ENCODE measurements at places on chromosomes 3 and 15.

DNA sequence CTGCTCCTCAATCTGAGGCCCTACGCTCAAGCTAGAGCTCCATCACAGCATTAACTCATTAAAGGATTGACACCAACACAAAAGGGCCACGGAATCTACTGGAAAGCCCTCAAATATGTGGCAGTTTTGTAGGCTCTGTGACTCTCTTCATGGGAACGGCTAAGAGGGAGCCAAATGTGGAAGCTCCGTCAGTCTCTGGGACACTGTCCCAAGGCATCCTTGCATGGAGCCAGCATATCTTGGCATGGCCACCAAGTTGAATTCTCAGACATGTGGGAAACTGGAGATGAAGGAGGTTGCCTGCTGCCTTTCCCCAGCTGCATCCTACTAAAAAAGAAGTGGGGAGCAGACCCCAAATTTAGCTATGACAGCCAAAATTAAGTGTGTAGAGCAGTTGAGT lies 296.9 kb downstream of the NTRK3 start:
- no peak for DNase-seq

DNA sequence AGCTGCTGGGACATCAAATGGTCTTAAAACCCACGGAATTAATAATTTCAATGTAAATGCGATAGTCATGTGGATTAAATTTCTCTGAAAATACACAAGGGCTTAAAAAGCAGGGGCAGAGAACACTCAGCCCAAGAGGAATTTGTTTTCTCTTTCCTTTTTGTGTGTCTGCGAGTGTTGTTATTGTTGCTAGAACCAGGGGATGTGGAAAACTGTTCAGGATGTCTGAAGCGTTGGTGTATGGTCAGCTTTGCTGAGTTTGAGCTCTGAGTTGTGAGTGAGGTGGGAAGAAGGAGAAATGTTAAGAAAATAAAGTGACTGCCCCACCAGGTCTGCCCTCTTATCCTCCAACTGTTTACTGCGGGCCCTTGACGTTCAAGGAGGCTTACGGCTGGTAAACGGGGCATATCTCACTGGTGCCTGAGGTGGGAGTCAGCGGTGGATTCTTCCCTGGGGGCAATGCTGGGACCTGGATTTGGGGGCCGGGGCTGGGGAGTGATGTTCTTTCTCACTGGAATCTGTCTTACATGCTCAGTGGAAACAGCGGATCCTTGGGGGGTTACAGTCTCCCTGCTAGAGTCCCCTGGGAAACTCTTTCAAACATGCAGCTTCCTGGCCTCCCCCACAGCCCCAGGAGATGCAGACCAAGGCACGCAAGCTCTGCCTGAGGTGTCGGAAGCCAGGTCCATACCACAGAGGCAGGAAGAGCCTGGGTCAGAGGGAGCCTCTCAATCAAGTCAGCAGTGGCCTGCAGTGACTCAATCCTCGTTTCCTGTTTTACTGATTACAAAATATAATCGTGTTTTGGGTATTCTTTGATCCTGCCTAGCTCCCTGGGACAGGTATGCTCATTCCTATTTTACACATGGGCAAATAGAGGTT lies 41.8 kb downstream of the ITGA11 start:
- no peak for DNase-seq

GRCh38 chr3:145191543-145191942 lies 969.4 kb downstream of the PLOD2 start:
- DNase-seq: no peak

GRCh38 chr3:49493901-49494300 lies 23.8 kb downstream of the DAG1 start:
- DNase-seq: no peak

- no peak for DNase-seq
Measured at GRCh38 chr15:57287123-57287521, 89.2 kb upstream of the CGNL1 start.

- no peak for DNase-seq
Measured at GRCh38 chr15:49901996-49902684, 216.9 kb downstream of the ATP8B4 start.

GRCh38 chr3:41490360-41490759 lies 291.1 kb downstream of the CTNNB1 start:
- DNase-seq: no peak

DNA sequence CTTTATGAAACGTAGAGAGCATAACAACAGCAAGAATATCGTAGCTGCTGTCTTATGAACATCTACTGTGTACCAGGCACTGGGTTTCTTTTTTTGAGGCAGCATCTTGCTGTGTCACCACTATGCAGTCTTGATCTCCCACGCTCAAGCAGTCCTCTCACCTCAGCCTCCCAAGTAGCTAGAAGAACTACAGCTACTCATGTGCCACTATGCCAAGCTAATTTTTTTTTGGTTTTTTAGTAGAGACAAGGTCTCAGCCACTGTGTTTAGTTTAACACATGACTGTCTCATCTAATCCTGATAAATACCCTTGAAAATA lies 129.9 kb downstream of the VGLL4 start:
- no peak for DNase-seq

DNA sequence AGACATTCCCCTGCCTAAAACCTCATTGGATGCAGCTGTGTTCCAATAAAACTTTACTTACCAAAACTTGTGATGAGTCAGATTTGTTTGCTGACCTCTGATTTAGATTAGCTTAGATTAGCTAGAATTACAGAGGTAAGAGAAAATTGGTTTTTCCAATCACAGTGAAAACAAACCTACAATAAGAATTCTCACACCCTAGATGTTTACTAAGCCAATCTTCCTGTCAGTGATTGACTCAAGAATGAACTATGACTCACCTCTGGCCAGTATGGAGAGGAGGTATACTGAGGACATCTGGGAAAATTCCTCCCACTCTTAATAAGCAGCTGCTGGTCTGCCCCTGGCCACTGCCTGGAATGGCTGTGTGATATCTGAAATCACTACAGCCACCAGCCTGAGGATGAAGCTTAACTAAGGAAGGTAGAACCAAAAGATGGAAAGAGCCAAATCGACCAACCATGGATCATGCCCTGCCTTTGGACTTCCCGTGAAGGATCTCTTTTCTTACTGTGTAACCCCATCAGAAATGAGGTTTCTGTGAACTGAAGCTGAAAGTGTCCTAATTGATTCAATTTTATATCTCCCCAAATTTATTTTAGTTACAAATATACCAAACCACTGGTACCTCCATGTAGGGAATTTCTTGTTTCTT lies 19.0 kb upstream of the GHSR start:
- no peak for DNase-seq
